ENCODE measurements at places on chromosomes 1 and 21. TPM values are rescaled to one million over a fixed set of nuclear protein-coding genes. Genes with fewer than 3 reads are reported as not detected.

DNA sequence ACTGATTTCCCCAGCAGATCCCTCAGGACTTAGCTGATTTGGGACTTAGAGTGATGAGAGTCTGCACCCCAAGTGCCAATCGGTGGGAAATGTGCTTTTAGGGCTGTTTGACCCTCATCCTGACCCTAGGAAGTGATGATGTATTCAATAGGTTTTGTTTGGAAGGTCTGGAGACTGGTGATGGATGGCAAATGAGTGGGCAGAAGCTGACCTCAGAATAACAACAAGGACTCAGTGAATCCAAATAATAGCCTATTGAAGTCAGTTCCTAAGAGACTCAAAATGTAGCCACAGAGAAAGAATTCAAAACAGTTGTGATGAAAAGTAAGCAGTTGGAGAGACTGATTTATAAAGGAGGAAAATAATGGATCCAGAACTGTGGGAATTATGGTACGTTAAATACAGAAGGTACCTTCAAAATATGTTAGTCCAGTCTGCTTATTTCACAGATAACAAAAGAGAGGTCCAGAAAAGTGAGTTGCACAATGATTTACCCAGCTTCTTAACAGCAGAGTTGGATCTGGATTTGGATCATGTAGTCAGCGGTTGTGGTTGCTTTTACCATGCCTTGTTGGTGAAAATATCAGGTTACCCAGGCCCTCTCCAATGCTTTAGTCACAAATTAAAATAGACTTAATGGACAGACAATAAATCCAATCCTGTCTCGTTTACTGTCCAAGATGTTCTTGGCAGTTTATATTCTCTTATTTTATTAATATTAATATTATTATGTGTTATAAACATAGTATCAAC, 123.0 kb upstream of the PTBP2 start:
- no peak for DNase-seq

DNA sequence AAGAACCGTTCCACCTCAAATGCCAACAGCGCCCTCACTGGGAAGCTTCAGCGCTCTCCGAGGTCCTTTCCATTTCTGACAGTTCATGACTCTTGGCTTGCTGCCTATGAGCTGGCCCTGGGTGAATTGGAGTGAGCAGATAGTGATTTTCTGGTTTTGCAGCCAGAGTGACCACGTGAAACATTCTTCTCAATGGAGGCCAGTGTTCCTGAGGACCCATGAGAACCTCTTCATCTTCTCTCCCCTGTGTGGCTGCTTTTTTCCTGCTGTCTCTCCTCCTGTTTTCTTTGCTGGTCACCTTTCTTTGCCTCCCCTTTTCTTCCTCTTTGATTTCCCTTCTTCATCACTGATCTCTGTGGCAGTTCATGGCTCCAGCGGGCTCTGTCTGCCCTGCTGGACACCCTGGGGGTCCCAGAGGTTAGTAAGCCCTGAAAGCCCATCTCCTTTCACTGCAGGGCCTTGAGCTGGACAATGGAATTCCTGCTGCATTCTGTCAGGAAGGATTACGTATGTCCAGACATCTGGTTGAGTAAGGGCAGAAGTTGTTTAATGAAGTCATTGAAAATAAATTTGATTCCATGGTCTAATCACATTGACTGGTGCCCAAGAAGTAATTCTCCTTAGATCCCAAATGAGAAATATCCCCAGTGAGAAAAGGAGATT, 29.9 kb downstream of the VASH2 start:
- DNase-seq, result no peak

- no peak for DNase-seq
Observed at GRCh38 chr1:243620096-243620495, 229.9 kb downstream of the AKT3 start.

- no peak for DNase-seq
Observed at GRCh38 chr1:83555871-83556270, 443.1 kb downstream of the TTLL7 start.

Gene TCHHL1
- total RNA-seq, result not detected

DNA sequence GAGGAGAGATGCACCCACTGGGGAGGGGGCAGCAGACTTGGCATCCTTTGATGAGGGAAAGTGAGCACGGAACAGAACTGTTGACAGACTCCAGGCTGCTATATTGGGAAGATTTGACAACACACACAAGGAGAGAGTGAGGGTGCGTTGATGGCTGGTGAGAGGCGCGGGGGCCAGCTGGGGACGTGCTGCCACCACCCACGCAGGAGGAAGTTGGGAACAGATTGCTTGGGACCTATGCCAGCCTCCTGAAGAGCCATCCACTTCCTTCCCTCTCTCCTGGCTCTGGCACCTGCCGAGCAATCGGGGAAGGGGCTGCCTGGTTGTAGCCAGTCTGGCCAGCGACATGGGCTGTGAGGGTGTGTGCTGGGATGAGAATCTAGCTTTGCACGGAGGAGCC, 223.7 kb upstream of the CSF3R start:
- no peak for DNase-seq

GRCh38 chr1:186888367-186888766, 59.6 kb downstream of the PLA2G4A start:
- no peak for DNase-seq

DNA sequence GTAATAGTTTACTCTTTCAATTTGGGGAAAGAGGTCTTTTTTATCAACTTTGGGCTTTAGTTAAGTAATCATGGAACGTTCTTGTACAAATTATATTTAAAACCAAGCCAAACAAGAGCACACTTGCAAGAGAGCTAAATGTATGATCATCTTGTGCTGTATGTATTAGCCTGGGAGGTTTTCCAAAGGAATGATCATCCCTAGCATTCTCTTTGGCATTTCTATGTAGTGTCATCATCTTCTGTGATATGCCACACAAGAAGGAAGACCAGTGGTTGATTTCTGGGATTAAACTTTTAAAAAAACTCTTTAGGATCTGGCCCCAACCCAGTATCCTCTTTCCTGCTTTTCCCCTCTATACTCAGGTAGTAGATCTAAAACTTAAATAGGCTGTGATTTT, 38.4 kb upstream of the KCNQ4 start:
- DNase-seq, result no peak

Gene TSSK3
- total RNA-seq, result 1.5 TPM

GRCh38 chr1:51661081-51661518, 44.2 kb downstream of the OSBPL9 start:
- no peak for DNase-seq

Gene LCE2C
- 789 TPM for total RNA-seq

- DNase-seq, result no peak
Observed at GRCh38 chr1:15952317-15953258, 23.3 kb downstream of the ZBTB17 start.

- DNase-seq, result no peak
Observed at GRCh38 chr1:19112891-19113696, 97.0 kb downstream of the UBR4 start.

Gene C1orf87
- 1.3 TPM for total RNA-seq

DNA sequence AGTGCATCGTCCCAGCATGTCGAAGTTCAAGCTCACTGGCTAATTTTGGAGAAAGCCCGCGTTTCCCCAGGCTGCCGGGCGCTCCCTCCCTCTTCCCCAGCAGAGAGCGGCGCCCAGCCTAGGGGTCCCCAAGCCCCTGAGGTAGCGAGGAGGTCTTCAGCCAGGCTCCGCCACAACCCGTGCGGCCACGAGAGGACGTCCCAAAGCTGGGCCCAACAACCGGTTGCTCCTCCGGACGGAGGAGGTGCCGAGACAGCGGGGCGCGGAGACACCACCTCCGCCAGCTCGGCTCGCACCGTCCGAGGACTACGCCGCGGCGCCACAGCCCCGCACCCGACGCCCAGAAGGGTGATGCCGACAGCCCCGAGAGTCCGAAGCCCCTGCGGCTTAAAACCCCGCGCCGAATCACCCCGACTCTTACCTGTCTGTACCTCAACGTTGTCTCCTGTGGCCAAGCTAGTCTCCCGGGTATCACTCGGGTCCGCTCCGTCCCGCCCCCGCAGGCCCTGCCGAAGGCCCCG, at the start of gene DENND2C:
DENND2C (minus strand) TSS at position 488 of the 521 bp plus-strand sequence. CDS start 44,065 bp downstream, outside the sequence.
- no peak for DNase-seq

DNA sequence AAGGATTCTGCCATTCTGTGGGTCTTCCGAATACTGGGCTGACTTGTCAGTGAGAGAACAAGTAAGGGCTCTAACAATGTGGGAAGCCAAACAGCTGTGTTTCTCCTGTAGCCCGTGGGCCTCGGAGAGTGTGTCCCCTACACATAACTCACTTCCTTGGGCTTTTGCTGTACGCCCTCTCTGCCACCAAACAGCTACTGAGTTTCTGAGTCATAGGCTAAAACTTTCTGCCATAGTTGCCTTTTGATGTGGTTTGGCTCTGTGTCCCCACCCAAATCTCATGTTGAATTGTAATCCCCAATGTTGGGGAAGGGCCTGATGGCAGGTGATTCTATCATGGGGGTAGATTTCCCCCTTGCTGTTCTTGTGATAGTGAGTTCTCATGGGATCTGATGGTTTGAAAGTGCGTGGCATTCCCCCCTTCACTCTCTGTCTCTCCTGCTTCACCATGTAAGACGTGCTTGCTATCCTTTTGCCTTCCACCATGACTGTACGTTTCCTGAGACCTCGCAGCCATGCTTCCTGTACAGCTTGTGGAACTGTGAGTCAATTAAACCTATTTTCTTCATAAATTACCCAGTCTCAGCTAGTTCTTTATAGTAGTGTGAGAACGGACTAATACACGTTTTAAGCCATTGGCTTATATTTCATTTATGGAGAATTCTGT, 194.8 kb upstream of the HMCN1 start:
- no peak for DNase-seq

Gene ADCY10
- not detected for total RNA-seq

Gene SPRR2A
- not detected for total RNA-seq

GRCh38 chr1:84693005-84693404, 2.7 kb upstream of the SSX2IP start:
- DNase-seq, result no peak

- no peak for DNase-seq
Observed at GRCh38 chr1:53495633-53496345, 36.6 kb downstream of the DMRTB1 start.

GRCh38 chr21:39633770-39634181, 21.0 kb downstream of the B3GALT5 start:
- DNase-seq, result no peak

DNA sequence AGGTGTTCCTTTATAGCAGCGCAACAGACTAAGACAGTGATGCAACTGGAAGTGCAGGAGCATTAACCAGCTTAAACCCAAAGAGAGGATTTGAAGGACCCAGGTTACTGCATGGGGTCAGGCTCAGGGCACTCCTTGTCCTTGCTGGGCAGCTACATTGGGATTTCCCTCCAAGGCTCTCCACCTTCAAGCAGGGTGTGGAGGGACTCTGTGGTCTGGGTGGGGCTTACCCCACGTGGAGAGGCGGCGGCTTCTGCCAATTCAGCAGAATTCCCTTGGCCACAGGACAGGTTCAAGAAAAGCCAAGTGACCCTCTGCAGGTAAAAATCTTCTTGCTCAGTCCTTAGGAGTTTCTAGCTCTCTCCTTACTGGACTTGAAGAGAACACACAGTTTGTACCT, 6.5 kb downstream of the RRP1B start:
- no peak for DNase-seq

GRCh38 chr1:180544050-180544449, 14.7 kb upstream of the OVAAL start:
- no peak for DNase-seq

Gene PTPN7
- 2.1 TPM for total RNA-seq

Gene NFIA
- 32.5 TPM for total RNA-seq

DNA sequence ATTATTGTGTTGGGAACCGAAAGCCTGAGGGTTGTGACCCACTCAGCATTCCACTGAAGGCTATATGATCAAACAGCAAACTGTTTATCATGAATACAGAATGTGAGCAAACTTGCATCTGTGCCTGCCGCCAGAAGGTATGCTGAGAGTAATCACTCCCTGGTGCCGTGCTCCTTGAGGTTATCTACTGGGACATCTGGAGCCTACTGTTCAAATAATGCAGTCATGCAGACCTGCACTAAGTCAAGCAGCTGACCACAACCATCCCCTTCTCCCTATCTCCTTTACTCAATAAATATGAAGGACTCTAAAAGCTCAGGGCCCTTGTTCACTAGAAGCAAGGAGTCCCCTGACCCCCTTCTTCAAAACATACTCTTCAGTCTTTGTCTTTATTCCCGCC, 13.5 kb downstream of the GSTM5 start:
- no peak for DNase-seq

All from lower leg skin (tissue), 4 donors.